ENCODE measurements at places on chromosomes 3 and 15. TPM values are rescaled to one million over a fixed set of nuclear protein-coding genes. Genes with fewer than 3 reads are reported as not detected.
A peak's percentile ranks its signal among the peaks of the same experiment; 100 is the strongest.

The ZKSCAN7 gene
- 6.1 TPM for total RNA-seq

The GOLGA6L4 gene
- total RNA-seq = 6.9 TPM

The CCDC33 gene
- not detected for total RNA-seq

The HDGFL3 gene
- 26.8 TPM for total RNA-seq

The THBS1 gene
- 15.3 TPM for total RNA-seq

The CD96 gene
- total RNA-seq = 2.8 TPM

DNA sequence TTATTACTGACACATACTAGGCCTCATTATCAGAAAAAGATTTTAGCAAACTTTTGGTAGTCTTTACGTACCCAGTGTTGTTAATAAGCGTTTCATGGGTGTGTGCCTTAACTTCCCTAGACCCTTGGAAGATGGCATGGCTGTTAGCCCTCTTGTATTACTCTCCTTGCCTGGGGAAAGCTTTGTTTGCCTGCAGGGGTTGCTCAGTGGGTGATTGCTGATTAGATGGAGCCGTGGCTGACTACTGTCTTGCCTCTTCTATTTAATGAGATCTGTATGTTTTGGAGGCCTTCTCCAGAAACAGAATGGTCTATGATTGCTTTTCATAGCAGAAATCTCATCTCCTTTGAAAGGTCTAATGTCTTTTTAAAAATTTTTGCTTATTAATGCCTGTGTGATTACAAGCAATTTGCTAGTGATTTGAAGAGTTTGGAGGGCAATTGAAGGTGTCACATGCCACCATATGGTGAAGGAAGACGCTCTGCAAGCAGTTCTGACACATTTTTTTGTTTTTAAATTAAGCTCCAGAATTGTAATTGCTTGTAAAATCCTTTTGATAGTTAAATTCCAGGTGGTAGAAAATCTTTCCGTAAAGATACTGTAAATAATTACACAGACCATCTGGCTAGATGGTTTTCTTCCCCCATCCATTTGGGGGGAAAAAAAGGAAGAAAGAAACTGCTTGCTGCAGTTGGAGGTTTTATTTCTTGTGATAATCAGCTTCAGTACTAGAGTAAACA, 11.4 kb upstream of the C3orf20 start:
- DNase-seq = no peak
- no peaks in the 10 kb centered on the region for H3K27me3 ChIP-seq
- H3K4me1 ChIP-seq = no peaks in the 10 kb centered on the region
- H3K27ac ChIP-seq = no peak overlapping the region
- H3K36me3 ChIP-seq = peaks cover 88% of the 10 kb centered on the region

- no peaks in the 10 kb centered on the region for H3K27me3 ChIP-seq
- H3K36me3 ChIP-seq = no peaks in the 10 kb centered on the region
- no peak overlapping the region for H3K4me3 ChIP-seq
Observed at GRCh38 chr3:13647298-13648059, 98.6 kb downstream of the FBLN2 start.

- no peaks in the 10 kb centered on the region for H3K27me3 ChIP-seq
- H3K4me1 ChIP-seq = no peaks in the 10 kb centered on the region
Observed at GRCh38 chr3:144947895-144948294, 976.3 kb downstream of the DIPK2A start.

DNA sequence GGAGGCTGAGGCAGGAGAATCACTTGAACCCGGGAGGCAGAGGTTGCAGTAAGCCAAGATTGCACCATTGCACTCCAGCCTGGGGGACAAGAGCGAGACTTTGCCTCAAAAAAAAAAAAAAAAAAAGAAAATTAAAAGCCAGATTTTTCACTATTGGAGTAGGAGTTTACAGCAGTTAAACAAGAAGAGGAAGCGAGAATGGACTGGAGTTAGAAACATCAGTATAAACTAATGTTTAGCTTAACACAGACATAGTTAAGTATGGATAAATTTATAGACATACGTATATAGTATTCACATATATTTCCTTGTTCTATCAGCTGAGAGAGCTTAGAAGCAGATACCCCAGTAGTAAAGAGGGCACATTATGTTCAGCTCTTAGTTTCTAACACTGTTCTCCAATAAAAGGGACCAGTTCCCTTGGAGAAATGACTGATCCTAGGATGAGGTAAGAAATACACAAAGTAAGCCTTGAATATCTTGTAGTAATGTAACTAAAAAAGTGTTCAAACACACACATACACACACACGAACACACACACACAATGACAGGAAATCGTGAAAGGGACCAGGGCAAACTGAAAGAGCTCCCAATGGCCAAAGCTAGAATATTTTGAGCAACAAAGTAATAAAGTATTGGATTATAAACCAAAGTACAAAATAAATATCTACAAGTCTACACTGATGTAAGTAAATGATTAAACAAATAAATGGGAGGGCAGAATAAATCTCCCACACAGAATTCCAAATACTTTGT, 25.1 kb downstream of the PIK3CB start:
- DNase-seq = no peak
- H3K27ac ChIP-seq = no peak overlapping the region
- H3K36me3 ChIP-seq = no peaks in the 10 kb centered on the region
- H3K27me3 ChIP-seq = no peaks in the 10 kb centered on the region
- no peak overlapping the region for H3K4me3 ChIP-seq

GRCh38 chr3:100537646-100538338, 45.4 kb downstream of the TMEM45A start:
- no peak for DNase-seq
- no peaks in the 10 kb centered on the region for H3K4me1 ChIP-seq
- H3K36me3 ChIP-seq = no peaks in the 10 kb centered on the region
- no peak overlapping the region for H3K27ac ChIP-seq
- no peaks in the 10 kb centered on the region for H3K27me3 ChIP-seq
- no peak overlapping the region for H3K4me3 ChIP-seq

DNA sequence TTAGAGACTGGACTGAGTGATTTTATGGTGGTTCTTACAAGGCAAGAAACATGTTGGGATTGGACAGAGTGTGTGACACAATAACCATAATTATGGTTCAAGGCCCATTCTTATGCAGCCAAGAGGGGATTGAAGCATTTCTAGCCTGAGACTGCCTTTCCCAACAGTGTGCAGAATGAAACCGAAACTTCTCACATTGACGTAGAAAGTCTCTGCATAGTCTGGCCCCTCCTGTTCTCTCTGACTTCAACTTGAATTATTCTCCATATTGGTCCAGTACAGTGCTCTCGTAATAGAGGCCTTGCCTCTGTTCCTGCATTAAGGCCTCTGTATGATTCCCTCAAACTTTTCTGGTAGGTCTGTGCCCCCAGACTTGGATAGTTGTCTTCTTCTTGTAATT, 138.3 kb downstream of the DIPK2A start:
- H3K27me3 ChIP-seq = no peaks in the 10 kb centered on the region
- no peaks in the 10 kb centered on the region for H3K36me3 ChIP-seq
- H3K4me3 ChIP-seq = no peak overlapping the region
- H3K27ac ChIP-seq = no peak overlapping the region

- no peaks in the 10 kb centered on the region for H3K27me3 ChIP-seq
- H3K27ac ChIP-seq = no peak overlapping the region
- no peak for DNase-seq
- H3K4me1 ChIP-seq = peaks cover 35% of the 10 kb centered on the region
- peaks cover 5% of the 10 kb centered on the region for H3K36me3 ChIP-seq
Observed at GRCh38 chr3:129492691-129493090, 35.7 kb upstream of the RHO start.

- H3K4me3 ChIP-seq = no peak overlapping the region
- DNase-seq = peak; percentile 53
- no peak overlapping the region for H3K27ac ChIP-seq
- peaks cover 20% of the 10 kb centered on the region for H3K36me3 ChIP-seq
Observed at GRCh38 chr15:31372635-31373091, 46.0 kb downstream of the KLF13 start.

GRCh38 chr3:58640700-58641372, 25.7 kb downstream of the FAM3D start:
- DNase-seq = peak; percentile 91

- H3K4me1 ChIP-seq = peaks cover 22% of the 10 kb centered on the region
- H3K4me3 ChIP-seq = no peak overlapping the region
- peaks cover 19% of the 10 kb centered on the region for H3K36me3 ChIP-seq
- DNase-seq = no peak
- no peak overlapping the region for H3K27ac ChIP-seq
Observed at GRCh38 chr15:28110481-28110881, 11.4 kb upstream of the OCA2 start.

GRCh38 chr3:5021116-5022092, 42.2 kb downstream of the BHLHE40 start:
- H3K27me3 ChIP-seq = no peaks in the 10 kb centered on the region
- H3K27ac ChIP-seq = no peak overlapping the region
- no peaks in the 10 kb centered on the region for H3K36me3 ChIP-seq
- DNase-seq = no peak

- H3K36me3 ChIP-seq = no peaks in the 10 kb centered on the region
- H3K4me3 ChIP-seq = no peak overlapping the region
- H3K27ac ChIP-seq = no peak overlapping the region
- H3K27me3 ChIP-seq = no peaks in the 10 kb centered on the region
- no peaks in the 10 kb centered on the region for H3K4me1 ChIP-seq
Observed at GRCh38 chr15:39310633-39311032, 270.2 kb upstream of the THBS1 start.

GRCh38 chr3:8152821-8153418, 348.7 kb upstream of the LMCD1 start:
- no peak overlapping the region for H3K4me3 ChIP-seq
- H3K27me3 ChIP-seq = no peaks in the 10 kb centered on the region
- H3K27ac ChIP-seq = no peak overlapping the region
- no peaks in the 10 kb centered on the region for H3K36me3 ChIP-seq

DNA sequence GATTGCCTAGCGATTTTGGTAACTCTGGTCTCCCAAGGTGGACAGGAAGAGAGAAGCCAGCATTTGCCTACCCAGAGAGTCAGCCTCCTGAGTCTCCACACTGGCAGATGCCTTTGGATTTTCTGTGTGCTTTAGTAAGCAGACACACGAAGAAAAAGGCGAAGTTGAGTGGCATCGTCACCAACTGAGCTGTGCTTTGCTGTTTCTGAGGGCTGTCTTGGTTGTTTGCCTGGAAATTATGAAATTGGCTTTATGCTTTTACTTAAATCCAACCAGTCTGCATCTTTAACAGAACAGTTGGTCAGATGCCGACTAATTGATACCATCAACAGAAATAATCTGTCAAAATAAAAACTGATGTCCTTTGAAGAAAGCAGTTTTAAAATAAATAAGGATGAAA, 56.0 kb downstream of the CACNA2D3 start:
- no peaks in the 10 kb centered on the region for H3K27me3 ChIP-seq
- no peak for DNase-seq
- no peaks in the 10 kb centered on the region for H3K4me1 ChIP-seq
- H3K36me3 ChIP-seq = no peaks in the 10 kb centered on the region
- no peak overlapping the region for H3K4me3 ChIP-seq

- DNase-seq = no peak
- H3K4me1 ChIP-seq = no peaks in the 10 kb centered on the region
- H3K27ac ChIP-seq = no peak overlapping the region
- no peaks in the 10 kb centered on the region for H3K36me3 ChIP-seq
Observed at GRCh38 chr3:19254784-19255338, 106.6 kb downstream of the KCNH8 start.

GRCh38 chr3:97885931-97886824, 64.4 kb downstream of the CRYBG3 start:
- no peak for DNase-seq
- no peak overlapping the region for H3K4me3 ChIP-seq
- H3K27ac ChIP-seq = no peak overlapping the region
- no peaks in the 10 kb centered on the region for H3K27me3 ChIP-seq
- peaks cover 10% of the 10 kb centered on the region for H3K4me1 ChIP-seq
- H3K36me3 ChIP-seq = no peaks in the 10 kb centered on the region

DNA sequence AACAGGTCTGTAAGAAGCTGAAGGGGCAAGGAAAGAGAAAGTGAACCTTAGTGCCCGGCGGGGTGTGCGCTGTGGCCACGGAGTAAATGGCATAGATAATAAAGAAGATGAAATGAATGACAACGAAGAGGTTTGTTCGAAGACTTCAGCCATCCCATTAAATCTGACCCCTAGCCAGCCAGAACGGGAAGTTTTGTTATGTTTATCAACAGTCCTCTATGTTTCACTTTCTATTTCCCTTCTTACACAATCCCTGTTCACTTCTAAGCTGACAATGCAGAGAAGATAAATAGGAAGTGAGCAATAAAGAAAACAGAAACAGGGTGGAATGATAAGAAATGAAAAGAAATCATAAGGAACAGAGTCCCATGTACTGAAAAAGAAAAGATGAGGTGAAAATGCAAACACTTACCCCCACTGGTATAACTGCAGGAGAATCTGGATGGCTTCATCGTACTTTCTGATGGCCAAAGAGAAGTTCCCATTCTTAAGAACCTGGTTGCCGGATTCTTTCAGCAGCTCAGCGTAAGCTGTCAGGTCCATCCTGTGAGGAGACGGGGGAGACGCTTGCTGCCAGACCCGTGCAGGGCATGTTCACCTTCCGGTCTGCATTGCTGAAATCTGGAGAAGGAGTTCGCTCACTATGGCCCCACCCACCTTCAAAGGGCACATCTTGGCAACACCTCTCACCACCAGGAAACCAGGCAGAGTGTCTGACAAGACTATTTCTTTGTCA, 36.8 kb downstream of the TRANK1 start:
- H3K27me3 ChIP-seq = no peaks in the 10 kb centered on the region
- no peak overlapping the region for H3K4me3 ChIP-seq
- H3K36me3 ChIP-seq = no peaks in the 10 kb centered on the region
- peak overlapping the region; percentile 77 for H3K27ac ChIP-seq

All from thyroid gland (tissue), 4 donors.